Calu3 (cell line): ENCODE measurements at places on chromosomes 6 and 20.
A peak's percentile ranks its signal among the peaks of the same experiment; 100 is the strongest.

- DNase-seq, result no peak
Observed at GRCh38 chr20:33556246-33556645, 66.3 kb downstream of the CBFA2T2 start.

DNA sequence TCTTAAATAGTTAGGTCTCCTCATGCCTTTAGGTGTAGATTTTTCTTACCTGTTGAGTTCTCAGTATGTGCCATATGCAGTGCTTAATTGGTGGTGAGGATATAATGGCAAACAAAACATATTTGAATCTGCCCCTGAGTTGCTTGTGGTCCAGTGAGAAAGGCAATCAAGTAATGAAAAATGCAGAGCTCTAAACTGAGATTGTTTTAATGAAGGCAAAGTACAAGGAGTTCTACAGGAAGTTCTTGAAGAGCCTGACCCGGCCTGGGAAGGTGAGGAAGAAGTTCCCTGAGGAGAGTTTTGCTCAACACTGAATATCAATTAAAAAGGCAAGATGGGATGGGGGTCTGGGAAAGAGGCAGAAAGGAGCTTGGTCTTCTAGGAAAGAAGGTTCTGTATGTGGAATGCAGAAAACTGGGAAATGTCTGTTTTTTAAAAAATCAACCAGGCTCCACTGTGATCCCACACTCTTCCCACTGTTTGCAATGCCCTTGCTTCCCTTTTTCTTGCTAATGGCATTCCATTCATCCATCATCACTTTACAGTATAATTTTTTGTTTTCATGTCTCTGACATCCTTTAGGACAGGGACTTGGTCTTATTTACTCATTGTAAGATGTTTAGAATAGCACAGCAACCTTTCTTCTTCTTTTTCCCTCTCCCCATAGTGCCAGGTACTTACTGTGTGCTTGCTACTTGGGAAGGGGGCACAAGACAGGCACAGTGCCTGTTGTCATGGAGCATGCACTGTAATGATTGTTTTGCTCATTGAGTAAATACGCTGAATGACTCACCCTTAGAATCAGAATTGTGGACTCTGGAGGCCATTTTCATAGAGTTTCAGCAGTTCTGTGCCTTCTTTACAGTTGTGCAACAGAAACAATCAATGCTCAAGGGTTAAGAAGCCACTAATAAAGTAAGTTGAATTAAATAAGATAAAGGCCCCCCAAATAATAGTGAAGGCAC, 64.3 kb downstream of the ANKS1A start:
- peak; percentile 64 for DNase-seq

- peak; percentile 34 for DNase-seq
Observed at GRCh38 chr6:101605874-101606273, 212.4 kb downstream of the GRIK2 start.

DNA sequence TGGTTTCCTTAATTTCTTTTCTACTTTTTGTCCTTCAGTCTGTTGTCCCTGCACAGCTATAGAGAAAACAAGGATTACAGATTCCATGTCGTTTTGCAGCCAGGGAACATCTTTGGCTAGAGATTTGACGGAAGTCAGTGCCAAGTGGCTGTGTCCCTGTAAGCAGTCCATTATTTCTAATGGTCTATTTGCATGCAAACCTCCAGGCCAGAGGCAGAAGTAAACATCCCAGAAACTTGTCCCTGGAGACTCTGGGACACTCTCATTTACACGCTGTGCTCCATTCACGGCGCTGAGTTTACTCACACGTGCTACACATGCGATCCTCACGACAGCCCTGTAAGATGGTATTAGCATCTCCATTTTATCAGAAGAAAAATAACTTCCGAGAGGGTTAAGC, 355.5 kb downstream of the PRKN start:
- DNase-seq, result no peak

DNA sequence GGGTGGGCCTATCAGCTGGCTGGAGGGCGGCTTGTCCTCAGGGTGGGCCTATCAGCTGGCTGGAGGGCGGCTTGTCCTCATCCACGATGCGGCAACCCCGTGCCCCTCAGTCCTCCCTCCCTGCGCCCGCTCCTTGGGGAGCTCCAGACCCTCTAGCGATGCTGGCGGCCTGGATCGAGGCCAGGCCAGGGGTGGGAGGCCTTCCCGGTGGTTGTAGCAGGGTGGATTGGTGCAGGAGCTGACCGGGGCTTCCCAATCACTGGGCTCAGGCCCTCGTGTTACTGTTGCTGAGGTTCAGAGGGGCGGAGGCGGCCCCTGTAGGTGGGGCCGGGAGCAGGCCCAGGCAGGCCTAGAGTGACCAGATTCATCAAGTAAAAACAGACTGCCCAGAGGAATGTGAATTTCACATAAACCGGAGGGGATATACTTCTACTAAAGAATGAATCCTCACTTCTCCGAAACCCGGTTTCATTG, 8.8 kb downstream of the SLC17A9 start:
- DNase-seq, result no peak

DNA sequence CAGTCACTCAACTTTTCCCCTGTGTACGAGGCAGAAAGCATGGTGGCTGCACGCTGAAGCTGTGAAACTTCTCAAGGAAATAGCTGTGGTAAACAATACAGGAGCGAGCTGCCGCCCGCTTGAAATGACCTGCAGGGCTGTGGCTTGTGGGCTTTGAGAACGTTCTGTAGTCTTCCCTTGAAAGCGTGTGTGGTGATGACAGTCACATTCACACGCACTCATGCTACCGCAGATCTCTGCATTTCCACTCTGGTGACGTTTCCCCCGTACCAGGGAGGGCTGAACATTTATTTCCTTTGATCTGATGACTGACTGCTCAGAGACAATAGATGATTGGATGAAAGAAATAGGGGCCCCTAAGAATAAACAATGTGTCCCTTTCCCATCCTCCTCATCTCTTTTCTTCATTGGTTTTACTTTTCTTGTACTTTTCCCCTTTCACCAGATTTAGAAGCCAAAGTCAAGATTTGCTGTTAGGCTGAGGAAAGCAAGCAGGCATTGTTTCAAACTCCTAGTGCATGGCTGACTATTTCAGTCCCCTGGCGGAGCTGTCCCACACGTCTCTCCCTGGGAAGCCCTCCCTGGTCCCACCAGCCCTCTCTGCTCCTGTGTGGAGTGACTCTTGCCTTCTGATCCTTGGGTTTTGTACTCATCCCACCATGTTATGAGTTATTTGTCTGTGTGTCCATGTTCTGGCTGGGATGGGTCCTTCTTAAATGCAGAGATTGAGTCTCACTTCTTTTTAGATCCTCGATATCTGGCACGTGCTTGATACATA, 3.9 kb downstream of the SYTL3 start:
- no peak for DNase-seq

DNA sequence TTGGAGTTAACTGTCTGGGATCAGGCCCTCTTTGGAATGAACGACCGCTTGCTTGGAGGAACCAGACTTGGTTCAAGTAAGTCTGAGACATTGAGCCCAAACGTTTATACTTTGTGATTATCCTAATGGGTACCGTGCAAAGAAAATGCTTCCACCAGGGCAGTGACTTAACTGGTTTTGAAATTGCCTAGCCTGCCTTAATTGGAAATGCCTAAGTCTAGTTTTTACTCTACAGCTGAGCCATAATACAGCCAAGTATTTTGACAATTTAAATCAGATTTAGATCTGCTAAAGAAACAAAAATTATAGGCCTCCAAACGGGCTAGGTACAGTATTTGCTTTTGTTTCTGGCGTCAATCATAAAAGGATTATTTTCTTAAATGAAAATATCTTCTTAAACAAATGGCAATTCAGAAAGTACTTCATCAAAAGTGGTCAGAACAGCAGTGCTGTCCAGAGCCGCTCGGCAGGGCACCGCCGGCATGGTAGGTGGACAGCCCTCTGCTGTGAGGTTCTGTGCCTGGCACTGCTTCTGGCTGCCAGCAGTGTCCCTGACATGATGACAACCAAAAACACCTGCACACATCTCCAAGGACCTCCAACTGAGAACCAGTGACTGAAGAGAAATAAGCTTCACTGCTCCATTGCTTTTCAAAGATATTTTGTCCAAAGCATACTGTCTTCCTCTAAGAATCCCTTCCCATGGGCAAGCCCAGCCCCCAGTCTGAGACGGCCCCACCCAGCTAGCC, 55.6 kb downstream of the EZR start:
- DNase-seq, result no peak

DNA sequence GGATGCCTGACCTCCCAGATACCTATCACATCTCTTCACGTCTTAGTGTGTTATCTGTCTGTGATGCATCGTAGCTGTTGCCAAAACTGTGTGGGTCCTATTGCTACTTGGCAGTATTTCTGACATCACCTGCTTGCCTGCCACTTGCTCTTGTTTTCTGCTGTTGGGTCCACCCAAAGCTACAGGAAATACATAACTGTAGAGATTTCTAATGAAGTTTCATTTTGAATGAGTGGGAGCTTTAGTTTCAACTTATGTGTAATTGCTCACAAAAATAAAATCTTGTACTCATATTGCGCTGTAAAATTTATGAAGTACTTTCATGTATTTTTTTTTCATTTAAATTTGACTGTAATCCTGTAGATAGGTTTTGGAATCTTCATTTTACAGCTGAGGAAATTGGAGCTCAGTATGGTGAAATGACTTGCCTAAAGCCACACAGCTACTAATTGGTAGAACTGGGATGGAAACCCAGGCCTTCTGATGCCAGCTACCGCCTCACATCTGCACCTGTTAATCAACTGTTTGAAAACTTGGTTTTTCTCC, 113.6 kb upstream of the MAN1A1 start:
- DNase-seq, result no peak

DNA sequence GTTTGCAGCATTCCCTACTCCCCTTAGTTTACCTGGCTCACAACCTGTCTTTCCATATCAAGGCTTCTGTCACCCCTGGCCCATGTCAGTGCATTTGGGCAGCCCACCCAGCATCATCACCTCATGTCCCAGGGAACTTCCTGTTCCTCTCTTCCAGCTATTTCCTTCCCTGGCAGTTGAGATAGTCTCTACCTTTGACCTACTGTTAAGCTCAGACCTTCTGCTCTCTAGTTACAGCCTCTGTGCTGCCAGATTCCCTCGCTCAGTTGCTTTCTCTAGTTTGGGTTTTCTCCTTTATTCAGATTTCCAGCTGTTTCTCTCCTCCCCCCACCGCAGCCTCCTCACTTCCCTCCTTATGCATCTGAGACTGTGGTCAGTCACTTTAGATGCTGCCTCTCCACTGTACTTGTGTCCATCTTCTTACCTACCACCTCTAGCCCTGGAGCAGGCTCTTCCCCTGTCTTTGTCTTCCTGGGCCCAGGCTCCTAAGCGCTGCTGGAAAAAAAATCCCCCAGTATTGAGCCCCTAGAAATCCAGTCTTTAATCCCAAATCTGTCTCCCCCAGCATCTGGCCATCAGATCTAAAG, 16.3 kb downstream of the PTPN1 start:
- DNase-seq, result no peak

GRCh38 chr6:101178748-101179147, 214.8 kb upstream of the GRIK2 start:
- no peak for DNase-seq

DNA sequence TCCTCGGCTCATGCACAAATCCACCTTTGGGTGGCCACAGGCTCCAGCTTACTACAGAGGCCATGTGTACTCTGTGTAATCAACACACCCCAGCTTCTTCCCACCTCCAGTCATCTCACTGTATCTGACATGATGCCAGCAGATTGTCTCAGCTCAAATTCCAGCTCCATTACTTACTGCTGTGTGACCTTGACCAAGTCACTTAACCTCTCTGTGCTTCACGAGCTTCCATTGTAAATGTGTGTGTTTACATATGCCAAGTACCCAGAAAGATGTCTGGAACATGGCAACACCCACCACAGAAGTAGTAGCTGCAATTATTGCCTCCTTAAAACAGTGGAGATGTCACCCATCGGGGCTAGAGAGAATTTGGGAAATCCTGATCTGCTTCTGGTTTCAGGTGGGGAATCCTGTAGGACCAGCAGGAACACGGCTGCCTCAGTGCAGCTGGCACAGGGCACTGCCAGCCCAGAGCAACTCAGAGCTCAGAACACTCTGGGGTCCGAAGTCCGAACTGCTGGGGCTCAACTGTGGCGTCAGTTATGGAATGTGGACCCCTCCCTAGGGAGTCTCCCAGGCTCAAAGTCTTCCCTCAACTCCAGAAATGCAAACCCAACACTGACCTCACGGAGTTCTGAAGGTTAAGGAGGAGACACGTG, 21.2 kb upstream of the HLA-B start:
- DNase-seq, result peak; percentile 35

DNA sequence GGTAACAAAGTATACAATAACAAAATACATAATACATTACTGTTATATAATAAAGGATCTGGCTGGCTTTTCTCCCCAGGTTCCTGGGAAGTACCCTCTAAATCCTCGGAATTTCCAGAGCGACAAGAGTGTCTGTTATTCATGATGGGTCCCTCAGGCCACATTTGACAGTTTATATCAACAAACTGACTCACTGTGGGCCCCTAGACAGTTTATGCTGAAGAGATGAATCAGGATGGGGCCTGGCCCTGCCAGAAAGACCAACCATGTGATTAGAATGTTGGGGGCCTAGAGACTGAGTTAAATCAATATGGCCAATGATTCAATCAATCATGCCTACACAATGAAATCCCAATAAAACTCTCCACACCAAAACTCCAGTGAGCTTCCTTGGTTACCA, 13.5 kb downstream of the USP45 start:
- DNase-seq, result no peak

GRCh38 chr20:13302647-13303450, 81.8 kb downstream of the ISM1 start:
- peak; percentile 46 for DNase-seq

DNA sequence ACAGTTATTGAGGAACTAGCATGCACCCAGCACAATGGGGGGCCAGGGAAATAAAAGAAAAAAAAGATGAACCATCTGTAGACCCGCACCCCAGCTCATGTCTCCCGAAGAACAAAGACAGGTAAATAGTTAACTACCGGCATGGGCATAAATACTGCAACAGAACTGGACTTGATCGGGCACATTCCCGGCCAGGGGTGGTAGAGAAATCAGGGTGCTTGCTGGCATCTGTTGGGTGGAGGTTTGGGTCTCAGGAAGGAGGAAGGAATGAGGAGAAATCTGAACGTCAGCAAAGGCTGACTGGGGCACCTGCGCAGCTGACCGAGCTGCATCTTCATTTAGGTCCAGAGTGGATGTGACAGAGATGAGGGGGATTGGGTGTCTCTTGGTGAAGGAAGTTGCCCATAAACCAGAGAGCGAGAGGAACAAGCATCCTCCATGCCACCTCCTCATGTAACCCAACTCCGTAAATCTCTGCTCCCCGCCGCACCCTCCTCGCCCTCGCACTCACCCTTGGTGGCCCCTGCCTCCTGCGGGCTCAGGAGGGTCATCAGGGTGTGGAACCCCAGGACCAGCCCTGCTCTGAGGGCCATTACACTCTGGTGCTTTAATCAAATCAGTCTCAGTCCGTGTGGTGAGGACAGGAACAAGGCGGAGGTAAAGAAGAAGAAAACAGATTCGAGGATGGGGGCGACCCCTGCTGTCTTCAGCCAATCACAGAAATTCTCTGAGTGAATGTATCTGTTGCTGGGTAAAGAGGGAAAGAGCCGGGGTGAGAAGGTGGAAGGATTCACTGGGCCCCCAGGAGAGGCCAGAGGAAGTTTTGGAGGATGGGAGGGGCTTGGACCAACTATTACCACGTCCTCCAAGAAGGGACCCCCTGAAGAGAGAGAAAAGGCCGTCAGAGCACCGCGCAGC, at the start of gene HLA-DOA:
TSS of gene HLA-DOA (minus strand) at position 648 of the 918 bp plus-strand sequence.
- DNase-seq, result peak; percentile 60

GRCh38 chr20:44211177-44212039, 837 bp upstream of the OSER1 start:
- peak; percentile 29 for DNase-seq

- DNase-seq, result no peak
Observed at GRCh38 chr6:39638126-39638822, 86.9 kb downstream of the KIF6 start.
